ENCODE measurements at places on chromosomes 11 and 22.

GRCh38 chr11:134835561-134835960 lies 423.5 kb upstream of the B3GAT1 start:
- DNase-seq: no peak

- DNase-seq: no peak
These were observed 6.5 kb downstream of the DTX4 start for GRCh38 chr11:59178402-59178801.

GRCh38 chr22:24053481-24054226 lies 42.5 kb downstream of the CABIN1 start:
- DNase-seq: no peak

DNA sequence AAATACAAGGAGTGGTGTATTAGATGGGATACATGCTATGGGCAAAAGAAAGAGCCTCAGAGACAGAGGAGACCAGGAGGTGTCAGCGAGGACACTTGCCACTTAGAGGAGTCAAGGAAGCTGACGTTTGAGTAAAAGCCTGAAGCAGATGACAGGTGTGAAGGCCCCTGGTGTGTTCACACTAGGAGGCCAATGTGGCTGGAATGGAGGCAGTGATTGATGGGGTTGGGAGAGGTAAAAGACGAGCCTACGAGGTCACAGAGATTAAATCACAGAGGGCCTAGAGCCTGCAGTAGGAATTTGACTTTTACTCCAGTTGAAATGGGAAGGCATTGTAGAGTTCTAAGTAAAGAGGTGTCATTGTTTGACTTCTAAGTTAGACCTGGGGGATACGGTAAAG lies 12.0 kb upstream of the GDPD5 start:
- DNase-seq: no peak

Measured in activated naive CD4-positive, alpha-beta T cell (primary cell).